Fibroblast of skin of right quadriceps (primary cell): ENCODE measurements at places on chromosomes 4 and X.

DNA sequence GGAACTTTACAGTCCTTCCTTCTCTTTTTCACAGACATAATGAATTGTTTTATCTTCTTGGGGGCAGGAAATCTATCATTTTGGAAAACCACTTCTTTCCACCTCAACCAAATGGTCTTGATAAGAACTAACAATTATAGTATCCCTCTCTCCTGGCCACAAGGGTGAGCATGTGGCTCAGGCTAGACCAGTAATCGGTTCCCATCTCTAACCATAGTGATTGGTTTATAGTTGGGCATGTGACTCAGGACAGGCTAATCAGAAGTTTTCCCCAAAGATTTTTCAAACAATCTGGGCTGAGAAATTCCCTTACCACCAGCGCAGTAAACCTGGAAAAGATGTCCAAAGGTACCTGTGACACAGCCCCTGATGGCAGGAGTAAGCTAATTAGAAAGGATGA lies 4.0 kb upstream of the CXorf66 start:
- DNase-seq, result no peak

DNA sequence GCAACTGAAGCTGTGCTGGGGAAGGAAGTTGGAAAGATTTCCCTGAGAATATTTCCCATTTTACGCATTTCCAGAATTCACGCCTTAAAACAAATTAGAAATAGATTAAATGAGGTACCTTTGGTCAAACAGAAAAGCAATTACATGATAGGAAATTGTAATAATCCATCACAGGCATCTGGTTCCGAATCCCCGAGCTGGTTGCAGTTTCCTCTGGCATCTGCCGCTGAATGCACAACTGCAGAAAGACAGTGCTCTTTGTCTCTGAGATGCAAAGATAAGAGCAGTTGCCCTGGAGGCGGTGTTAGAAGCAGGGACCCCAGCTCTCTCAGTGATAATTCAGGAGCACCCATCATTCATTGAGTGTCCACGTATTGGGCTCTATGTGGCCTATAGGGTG lies 224.4 kb downstream of the LDB2 start:
- DNase-seq, result no peak

GRCh38 chr4:183349673-183350072 lies 27.4 kb upstream of the CLDN24 start:
- DNase-seq, result peak; percentile 94

DNA sequence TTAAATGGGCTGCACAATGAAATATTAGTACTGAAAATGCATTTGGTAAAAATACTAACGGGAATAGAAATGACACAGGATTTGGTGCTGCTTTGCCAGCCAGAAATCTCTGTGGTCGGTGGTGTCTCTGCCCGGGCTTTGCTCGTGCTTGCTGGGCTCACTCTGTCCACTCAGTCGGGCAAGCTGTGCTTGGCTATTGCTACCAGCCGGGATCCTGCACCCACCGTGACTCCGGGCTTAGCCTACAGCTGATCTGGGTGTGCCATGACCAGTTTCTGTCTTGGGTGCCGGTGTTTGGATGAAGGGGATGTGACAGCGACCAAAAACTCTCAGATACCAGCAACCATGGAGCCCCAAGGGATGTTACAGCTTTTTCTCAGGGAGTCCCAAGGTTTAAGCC lies 487.7 kb downstream of the TECRL start:
- DNase-seq, result no peak

DNA sequence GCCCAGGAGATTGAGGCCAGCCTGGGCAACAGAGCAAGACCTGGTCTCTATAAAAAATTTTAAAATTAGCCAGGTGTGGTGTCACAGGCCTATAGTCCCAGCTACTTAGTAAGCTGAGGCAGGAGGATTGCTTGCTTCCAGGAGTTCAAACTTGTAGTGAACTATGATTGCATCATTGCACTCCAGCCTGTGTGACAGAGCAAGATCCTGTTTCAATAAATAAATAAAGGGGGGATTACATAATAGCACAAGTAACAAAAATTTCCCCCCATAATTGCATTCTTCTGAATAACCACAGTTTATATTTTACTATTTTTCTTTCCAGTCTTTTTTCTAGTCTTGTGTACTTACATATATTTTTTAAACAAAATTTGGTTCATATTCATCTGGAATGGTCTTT lies 135.6 kb downstream of the CHIC2 start:
- peak; percentile 71 for DNase-seq

- no peak for DNase-seq
Measured at GRCh38 chr4:76420188-76420761, 666 bp downstream of the CCDC158 start.

DNA sequence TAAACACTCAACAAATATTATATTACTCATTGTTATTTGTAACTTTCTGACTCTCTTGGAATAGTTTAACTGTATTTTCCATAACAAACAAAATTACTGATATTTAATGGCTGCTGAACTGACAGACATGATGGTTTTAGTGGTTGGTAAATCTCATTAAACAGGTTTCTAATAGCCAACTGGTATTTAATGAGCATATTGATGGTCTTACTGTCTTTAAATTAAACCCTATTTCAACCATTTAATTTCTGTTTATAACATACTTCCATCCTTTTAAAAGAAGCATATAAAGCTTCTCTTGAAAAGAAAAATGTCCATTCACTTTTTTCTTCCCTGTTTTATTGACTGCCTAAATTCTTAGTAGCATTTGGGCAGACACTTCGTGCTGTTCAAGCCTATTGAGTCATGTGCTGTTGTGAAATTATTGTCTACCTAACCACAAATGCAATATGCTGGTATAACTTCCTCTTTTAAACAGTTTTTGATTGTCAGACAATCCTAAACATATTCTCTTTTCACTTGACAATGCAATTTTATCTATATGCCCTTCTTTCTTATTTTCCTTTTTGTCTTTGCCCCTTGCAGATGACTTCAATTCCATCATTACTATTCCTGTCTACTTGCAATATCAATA lies 163.9 kb upstream of the SLC7A11 start:
- peak; percentile 60 for DNase-seq

GRCh38 chrX:100745806-100746537 lies 14.1 kb upstream of the SYTL4 start:
- no peak for DNase-seq

- no peak for DNase-seq
Measured at GRCh38 chr4:33025236-33025635, 2305.1 kb downstream of the PCDH7 start.

DNA sequence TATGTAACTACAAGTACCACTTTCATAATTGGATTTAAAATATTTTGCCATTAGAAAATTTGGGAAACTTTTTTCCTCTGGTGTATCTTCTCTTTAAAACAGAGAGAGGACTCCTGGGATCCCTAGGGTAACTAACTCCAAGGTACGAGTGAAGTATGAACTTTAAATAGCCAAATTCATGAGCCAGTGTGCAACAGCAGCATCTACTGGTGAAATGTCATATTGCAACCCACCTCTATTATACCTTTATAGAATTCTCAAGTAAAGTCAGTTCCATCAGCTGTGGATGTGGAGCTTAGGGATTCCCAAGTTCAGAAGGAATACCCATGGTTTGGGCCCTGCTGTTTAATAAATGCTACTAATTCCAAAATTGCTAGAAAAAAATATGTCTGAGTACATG lies 282.7 kb upstream of the TAPT1 start:
- no peak for DNase-seq

DNA sequence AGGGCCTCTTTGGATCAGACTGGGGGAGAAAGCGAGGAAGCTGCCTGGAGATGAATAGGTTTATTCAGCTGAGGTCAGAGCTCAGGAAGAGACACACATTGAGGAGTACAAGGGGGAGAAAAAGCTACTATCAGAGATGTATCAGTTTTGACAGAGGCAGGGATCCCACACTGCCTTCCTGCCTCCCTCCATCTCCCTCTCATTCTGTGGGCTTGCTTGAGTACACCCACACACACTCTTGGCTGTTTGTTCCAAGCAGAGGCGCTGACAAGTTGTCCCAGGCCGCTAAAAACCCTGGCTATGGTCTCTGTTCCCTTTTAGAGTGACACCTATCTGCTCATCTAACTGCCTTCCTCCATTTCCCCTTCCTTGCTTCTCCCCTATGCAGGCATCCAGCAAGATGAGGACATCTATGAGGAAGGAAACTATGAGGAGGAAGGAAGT lies 5.2 kb downstream of the TSPYL2 start:
- no peak for DNase-seq

DNA sequence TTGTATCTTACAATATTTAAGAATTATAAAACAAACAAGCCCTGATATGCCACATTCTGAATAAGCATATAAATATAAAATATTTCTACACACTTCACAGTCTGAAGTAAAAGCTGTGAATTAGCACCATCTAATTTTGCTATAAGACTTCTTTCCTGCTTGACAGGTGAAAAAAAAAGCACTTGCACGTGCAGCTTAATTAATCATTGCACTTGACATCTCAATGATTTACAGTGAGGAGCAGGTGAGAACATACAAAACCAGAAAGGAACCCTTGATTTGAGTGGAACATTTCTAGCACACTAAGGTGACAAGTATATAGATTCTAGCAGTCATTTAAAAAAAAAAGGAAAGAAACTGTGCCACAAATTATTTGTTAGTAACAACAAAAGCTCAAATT lies 47.9 kb downstream of the CHIC2 start:
- DNase-seq, result no peak

DNA sequence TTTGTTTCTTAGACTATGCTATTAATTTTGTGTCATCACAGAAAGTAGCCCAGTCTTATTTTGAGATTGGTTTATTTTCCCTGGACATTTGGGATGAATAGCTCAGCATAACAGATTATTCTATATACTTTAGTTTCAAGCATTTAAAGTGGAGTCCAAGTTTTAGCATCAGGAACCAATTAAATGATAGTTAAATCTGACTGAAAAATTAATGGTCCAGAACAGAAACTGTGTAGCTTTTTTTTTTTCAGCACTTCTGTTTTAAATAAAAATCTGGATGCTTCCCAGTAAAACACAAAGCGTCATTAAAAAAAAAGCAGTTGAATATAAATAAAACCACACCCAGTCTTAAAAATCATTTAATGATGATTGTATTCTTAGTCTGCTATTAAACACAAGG lies 59.4 kb upstream of the PITX2 start:
- DNase-seq, result peak; percentile 84

DNA sequence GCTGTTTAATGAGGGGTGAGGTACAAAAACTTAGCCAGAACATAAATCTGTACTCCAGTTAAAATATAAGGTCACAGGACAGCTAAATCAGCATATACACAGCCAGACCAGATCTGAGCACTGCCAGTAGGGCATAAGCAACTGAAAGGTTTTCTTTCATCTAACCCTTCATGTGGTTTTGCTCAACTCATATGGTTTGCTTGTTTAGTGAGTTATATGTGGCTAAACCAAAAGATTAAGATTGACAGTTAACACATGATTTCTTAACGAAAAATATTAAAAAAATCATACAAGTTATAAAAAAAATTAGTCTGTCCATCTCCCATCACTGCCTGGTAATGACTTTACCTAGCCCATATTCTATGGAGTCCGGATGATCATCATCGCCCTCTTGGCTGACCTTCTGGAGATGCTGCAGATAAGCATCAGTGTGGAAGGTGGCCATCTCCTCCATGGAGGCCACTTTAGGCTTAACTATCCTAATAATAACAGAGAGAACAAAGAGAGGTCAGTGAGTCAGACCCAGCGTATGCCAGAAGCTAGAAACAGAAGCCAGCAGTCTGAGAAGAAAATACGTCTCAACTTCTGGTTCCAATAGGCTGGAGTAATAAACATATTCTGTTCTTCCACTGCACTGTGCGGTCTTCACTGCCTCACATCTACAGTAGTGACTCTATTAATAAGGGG lies 4.1 kb downstream of the HDAC8 start:
- no peak for DNase-seq

- no peak for DNase-seq
Measured at GRCh38 chr4:968621-969394, 4.6 kb downstream of the DGKQ start.

GRCh38 chr4:40831146-40831907 lies 81.6 kb downstream of the NSUN7 start:
- DNase-seq, result no peak

DNA sequence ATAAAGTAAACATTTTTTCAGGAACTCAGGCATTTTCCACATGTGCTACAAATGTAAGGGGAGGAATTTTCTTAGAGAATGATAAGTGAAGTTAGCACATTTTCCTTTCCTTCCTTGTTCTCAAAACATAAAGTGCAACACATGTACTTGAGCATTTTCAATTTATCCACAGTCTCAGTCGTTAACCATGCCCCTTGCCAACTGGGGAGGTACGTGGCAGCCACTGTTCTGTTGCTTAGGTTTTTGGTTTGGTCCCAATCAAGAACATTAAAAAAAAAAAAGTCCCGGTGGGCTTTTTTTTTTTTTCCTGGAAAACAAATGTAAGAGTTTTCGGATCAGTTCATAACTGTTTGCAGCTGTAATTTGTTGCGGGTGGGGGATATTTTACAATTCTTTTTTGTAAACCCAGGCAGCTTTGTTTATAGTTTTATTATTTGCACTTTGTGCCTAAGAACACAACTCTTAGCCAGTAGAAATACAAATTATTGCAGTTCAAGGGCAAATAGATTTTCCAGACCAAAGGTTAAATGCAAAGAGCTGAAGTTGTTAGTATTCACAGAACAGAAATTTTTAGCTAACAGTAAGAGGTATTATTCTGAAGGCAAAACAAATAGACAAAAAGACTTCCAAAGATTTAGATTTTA lies 112.1 kb upstream of the NAP1L5 start:
- no peak for DNase-seq

GRCh38 chrX:113962343-113962742 lies 621.5 kb upstream of the HTR2C start:
- no peak for DNase-seq

DNA sequence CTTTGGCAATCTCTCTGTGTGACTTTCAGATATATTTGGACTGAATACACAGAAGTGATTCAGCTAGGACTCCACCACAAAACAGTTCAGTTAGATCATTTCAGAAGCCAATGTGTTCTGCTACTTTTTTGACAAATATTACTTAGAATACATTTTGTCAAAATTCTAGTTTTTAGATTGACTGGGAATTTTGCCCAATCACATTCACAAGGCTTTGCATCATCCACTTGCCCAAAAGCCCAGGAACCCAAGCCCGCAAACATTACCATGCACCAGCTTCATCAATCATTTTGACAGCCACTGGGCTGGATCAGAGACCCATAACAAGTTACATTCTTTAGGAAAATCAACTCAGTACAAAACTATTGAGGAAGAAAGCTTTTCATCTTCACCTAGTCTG lies 256.6 kb upstream of the NDST3 start:
- DNase-seq, result peak; percentile 32

- no peak for DNase-seq
Measured at GRCh38 chr4:1371176-1372165, 24.5 kb downstream of the UVSSA start.

- no peak for DNase-seq
Measured at GRCh38 chr4:40200875-40201801, 4.3 kb downstream of the RHOH start.

GRCh38 chr4:118360106-118360505 lies 7.3 kb upstream of the PRSS12 start:
- DNase-seq, result no peak
